ENCODE measurements at places on chromosomes 13 and 19.

DNA sequence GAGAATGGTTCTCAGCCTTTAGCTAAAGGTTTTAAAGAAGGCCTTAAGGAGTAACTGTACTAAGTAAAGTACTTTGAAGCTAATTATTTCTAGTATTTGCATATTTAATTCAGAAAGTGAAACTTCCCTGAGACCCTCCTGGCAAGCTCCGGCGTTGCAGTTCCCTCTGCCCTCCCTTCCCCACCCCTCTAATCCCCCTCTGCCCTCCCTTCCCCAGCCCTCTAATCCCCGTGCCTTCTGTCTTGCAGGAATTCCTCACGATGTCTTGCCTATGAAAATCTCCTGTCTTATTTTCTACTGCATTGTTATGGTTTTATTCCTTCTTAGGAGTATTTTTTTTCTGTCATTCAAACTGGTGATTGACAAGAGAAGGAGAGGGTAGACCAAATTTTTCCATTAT lies 236.9 kb downstream of the COL4A1 start:
- DNase-seq, result no peak

- peak; percentile 79 for DNase-seq
Observed at GRCh38 chr19:51552996-51553725, 17.9 kb upstream of the ZNF175 start.

DNA sequence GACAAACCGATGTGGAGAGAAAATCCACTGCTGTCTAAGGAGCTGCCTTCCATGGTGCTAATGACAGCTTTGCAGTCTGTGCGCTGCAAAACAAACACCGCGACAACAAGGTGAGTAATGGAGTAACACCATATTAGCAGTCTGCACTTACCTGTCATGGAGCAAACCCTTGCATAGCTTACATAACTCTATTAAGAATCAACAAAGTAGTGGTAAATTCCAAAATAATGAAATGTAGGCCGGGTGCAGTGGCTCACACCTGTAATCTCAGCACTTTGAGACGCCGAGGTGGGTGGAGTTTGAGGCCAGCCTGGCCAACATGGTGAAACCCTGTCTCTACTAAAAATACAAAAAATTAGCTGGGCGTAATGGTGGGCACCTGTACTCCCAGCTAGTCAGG lies 56.2 kb downstream of the PARP4 start:
- DNase-seq, result no peak

GRCh38 chr13:44049081-44049945 lies 169.6 kb downstream of the LACC1 start:
- DNase-seq, result no peak

DNA sequence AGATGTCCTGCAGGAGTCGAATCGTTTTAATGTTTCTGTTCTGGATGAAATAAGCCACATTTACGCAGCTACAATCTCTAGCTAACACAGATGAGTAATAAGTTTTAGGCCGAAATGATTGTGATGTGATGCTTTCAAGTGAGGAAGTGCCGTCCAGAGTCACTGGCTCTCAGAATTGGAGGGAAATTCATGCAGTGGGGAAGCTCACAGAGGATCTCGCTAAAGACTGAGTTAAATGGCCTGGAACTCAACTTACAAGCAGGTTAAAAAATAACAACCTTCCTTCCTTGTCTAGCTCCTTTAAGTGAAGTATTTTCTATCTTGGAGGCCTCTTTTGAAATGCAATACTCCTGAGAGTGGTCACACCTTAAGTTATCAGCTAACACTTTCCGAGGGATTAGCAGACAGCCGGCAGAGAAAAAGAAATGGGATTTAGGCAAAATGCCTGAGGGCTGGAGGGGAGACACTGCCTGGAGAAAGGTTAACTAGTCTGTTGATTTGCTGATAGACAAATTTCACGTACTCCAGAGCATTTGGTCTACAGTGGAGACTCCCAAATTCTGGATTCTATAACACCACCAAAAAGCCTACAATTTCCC lies 74.2 kb downstream of the IRS2 start:
- no peak for DNase-seq

DNA sequence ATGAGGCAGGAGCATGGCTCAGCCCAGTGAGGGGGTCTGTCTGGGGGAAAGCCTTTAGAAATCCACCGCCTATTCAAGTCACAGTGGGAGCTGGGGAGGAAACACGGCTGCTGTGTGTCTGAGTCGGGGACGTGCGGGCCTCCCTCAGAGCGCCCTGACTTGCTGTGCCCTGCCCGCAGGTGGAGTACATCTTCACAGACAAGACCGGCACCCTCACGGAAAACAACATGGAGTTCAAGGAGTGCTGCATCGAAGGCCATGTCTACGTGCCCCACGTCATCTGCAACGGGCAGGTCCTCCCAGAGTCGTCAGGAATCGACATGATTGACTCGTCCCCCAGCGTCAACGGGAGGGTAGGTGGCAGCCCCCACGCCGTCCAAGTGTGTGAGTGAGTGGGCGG lies 137.8 kb upstream of the MCF2L start:
- DNase-seq, result no peak

- no peak for DNase-seq
Observed at GRCh38 chr13:105153611-105154010, 1381.9 kb downstream of the EFNB2 start.

GRCh38 chr13:28741084-28741491 lies 22.3 kb upstream of the SLC46A3 start:
- DNase-seq, result no peak

- no peak for DNase-seq
Observed at GRCh38 chr13:78638216-78638615, 20.7 kb downstream of the OBI1 start.

GRCh38 chr19:51387924-51388389 lies at the start of gene LIM2:
Gene LIM2 (minus strand): TSS chr19:51387974. CDS start chr19:51387443, 531 bp downstream.
- no peak for DNase-seq
